NCI-H1092 (cell line): ENCODE measurements at places on chromosomes 4 and X.

DNA sequence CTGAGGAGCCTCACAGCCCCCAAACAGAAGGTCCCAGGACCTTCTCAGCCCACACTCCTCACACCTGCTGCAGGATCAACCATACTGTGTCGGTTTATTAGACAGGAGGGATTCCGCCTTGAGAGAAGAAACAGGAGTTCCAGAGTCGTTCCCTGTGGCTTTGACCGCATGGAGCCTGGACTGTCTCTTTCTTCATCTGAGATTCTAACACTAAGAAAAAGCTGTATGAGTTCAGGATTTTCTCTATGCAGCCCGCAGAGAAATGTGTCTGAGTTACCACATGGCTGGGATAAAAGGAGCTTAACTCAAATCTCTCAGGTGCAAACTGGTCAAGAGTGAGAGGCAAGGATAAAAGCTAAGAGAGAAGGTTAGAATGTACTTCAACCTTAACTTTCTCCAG lies 126.7 kb downstream of the AFAP1 start:
- no peak for DNase-seq

GRCh38 chr4:60657807-60658206 lies 542.3 kb upstream of the ADGRL3 start:
- DNase-seq = no peak

DNA sequence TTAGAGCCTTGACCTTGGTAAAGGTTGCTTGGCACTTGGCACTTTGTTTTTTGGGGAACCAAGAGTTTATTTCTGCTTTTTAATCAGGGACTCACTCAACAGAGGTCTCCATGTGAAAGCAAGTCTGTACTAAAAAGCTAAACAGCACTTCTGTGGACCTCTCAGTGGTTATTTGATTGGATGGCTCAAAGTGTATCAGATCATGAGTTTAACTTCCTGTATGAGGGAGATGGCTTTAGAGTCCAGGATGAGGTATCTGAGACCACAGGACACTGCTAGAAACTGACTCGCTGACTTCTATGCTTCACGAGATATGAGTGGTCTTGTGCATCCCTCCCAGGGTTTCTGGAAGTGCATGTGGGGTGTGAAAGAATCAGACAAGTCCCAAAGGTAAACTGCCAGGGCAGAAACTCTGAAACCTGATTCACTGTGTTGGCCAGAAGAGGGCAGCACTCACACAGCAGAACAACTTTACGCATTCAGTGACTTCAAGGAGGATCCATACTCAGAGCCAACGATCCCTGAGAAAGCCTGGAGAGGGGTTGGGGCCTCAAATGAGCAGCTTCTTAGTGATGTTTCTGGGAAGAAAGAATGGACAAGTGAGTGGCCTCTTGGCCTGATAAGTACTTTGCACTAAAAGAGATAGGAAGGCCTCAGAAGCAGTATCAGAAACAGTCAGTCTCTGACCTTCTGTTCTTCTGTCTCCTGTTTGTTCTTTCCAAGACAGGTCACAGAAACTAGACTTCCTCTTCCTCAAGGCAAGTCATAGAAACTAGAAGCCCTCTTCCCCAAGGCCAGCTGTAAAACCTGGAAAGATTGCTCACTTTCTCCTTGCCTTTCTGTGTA lies 220.3 kb upstream of the CXCL13 start:
- DNase-seq = peak; percentile 8

- no peak for DNase-seq
Measured at GRCh38 chr4:25991340-25991739, 77.3 kb downstream of the SMIM20 start.

DNA sequence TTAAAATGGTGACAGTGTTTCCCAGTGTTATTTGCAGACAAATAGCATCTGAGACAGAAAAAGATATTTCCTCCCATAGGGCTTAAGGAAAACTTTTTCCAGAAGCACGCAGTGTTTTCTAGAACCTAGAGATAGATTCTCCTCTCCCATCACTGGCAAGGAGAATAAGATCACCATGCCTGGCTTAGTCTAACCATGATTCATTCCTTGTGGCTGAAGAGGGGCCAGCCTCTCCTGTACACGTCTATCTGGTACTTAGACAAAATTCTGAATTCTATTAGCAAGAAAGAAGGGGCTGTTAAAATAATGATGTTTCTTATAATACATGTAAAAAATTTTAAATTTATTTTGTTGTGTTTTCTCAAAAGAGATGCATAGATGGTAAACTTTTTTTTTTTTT lies 296.1 kb upstream of the LDB2 start:
- no peak for DNase-seq

DNA sequence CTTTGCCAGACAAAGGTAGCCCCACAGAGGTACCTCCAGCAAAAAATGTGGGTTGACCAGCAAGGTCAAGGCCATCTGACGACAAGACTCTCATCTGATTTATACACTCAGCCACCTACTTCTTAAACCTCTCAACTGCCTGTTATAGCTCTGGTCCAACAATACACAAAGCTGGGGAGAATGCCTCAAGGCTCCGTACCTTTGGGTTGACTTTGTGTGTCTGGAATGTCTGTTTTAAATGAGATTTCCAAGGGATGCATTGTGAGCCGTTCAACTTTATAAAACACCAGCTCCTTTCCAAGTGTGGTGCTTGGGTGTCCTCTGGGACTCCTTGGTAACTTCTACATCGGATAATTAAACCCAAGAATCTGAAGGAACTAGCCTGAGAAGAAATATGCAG lies 167.0 kb upstream of the RPL34 start:
- DNase-seq = no peak

DNA sequence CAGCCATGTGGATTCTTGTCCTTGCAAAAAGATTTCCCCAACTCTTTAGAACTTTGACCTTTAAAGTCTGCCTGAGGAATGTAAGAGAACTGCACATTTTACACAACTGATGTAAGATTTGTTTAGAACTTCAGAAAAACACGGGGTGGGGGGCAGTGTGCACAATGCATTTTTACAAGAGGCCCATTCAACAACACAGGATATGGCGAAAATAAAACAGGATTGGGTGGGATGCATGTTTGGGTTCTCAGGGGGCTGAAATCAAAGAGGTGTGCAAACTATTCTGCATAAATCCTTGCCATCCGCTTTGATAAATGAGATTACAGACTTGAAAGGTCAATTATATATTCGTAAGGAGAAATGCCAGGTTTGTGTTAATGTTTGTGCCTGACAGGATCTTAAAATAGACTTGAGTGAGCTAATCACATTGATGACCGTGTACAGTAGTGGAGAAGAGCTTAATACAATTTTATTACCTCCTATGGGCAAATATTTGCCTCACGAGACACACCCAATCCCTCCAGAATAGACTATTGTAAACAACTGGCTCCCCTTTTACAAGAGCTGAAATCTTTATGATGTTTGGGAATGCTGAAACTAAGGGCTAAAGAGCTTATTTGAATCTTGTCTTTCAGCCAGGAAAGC lies 184.1 kb upstream of the LEF1 start:
- no peak for DNase-seq

- DNase-seq = no peak
Measured at GRCh38 chrX:84168574-84168973, 19.4 kb downstream of the RPS6KA6 start.

DNA sequence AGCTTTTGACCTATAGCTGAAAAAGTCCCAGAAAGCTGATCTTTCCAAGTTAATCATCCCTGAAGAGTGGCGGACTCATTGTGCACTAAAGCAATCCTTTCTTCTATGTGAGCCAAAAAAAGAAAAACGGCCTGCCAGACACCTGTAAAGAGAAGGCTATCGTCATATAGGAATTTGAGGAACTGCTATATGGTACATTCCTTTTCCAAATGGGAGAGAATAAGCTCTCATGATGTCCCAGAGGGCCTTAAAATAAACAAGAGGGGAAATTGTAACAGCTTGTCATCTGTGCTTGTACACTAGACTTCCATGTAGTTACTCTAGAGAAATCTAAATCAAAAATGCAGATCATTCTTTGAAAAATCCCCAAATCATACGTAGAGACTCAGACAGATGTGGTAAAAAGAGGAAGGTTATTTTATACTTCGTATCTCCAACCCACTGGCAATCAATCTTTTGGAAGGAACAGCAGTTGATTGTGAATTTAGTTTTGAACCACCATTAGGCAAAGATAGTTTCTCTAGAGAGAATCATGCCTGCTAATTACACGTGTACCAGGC lies 26.1 kb downstream of the GPR174 start:
- no peak for DNase-seq
